ENCODE measurements at places on chromosomes 2 and 18.

GRCh38 chr2:194003911-194004310 lies 1653.1 kb upstream of the SLC39A10 start:
- no peak for DNase-seq

GRCh38 chr2:5736050-5736449 lies 43.9 kb downstream of the SOX11 start:
- no peak for DNase-seq

DNA sequence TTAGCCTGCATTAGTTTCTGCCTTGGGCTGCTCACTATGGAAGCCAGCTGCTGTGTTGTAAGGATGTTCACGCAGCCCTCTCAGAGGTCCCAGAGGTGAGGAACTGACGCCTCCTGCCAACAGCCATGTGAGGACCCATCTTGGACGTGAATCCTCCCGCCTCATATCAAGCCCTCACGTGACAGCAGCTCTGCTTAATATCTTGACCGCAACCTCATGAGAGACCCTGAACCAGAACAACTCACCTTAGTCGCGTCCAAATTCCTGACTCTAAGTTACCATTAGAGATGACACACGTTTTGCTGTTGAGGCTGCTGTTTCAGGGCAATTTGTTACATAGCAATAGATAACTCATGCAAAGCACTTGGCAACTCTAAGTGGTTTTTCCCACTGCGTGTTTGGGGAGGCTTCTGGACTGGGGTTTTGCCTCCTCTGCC lies 97.7 kb downstream of the TMEM17 start:
- no peak for DNase-seq

DNA sequence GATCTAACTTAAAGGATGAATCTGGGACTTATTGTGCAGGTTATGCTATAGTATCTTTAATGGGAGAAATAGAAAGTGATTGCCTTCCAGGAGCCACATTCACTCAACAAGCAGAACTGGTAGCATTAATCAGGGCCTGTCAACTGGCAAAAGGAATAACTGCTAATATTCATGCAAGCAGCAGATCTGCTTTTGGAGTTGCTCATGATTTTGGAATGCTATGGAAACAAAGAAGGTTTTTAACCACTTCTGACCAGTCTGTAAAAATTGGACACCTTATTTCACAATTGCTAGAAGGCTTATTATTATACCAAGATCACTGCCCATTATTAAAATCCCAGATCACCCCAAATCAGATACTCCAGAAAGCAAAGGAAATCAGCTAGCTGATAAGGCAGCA lies 200.4 kb downstream of the MREG start:
- peak; percentile 17 for DNase-seq
